Frontal cortex (tissue), 4 donors: ENCODE measurements at places on chromosomes 2 and 18. TPM values are rescaled to one million over a fixed set of nuclear protein-coding genes. Genes with fewer than 3 reads are reported as not detected.

Gene ABCG8
- 0.41 TPM for total RNA-seq

Gene CCNYL1
- 51.0 TPM for total RNA-seq

Gene CRYGD
- total RNA-seq, result 2.4 TPM

Gene ACOXL
- not detected for total RNA-seq

Gene ACMSD
- not detected for total RNA-seq

Gene COPS9
- total RNA-seq, result 95.0 TPM

Gene TRIM54
- total RNA-seq, result not detected

Gene CCDC74B
- total RNA-seq, result 5.7 TPM

Gene ZNF521
- total RNA-seq, result 17.1 TPM

Gene GBX2
- 0.41 TPM for total RNA-seq

Gene BIRC6
- total RNA-seq, result 257 TPM

Gene VIL1
- total RNA-seq, result not detected

Gene SLC11A1
- total RNA-seq, result 0.82 TPM

Gene ALPI
- not detected for total RNA-seq

Gene VAMP8
- total RNA-seq, result 0.82 TPM

Gene KDM3A
- 19.6 TPM for total RNA-seq

Gene AKAIN1
- total RNA-seq, result 4.5 TPM

Gene ARMC9
- 15.1 TPM for total RNA-seq

Gene GAREM1
- total RNA-seq, result 35.9 TPM

Gene LRP2
- 0.82 TPM for total RNA-seq

Gene B3GNT7
- total RNA-seq, result 0.82 TPM

Gene CACNB4
- 42.4 TPM for total RNA-seq

Gene UCN
- 1.2 TPM for total RNA-seq

Gene CDH2
- 215 TPM for total RNA-seq

Gene DDX1
- total RNA-seq, result 114 TPM

Gene ROCK2
- total RNA-seq, result 50.5 TPM

Gene PLA2R1
- total RNA-seq, result 1.6 TPM

Gene KLHL29
- 14.3 TPM for total RNA-seq

Gene ITGA4
- total RNA-seq, result 6.9 TPM

Gene IL36RN
- total RNA-seq, result not detected

Gene DHRS9
- total RNA-seq, result 0.82 TPM

Gene GALNT13
- total RNA-seq, result 18.8 TPM

Gene C1QL2
- total RNA-seq, result 0.41 TPM

Gene DSEL
- 51.4 TPM for total RNA-seq

Gene CYP26B1
- total RNA-seq, result 0.82 TPM

Gene KHK
- total RNA-seq, result 4.9 TPM

Gene NT5C1B
- not detected for total RNA-seq

Gene KCNG2
- total RNA-seq, result under 0.01 TPM

Gene KCNS3
- 1.6 TPM for total RNA-seq

Gene DSC2
- total RNA-seq, result 5.3 TPM

Gene NCK2
- total RNA-seq, result 84.8 TPM

Gene PDE1A
- total RNA-seq, result 51.0 TPM

Gene WNT6
- total RNA-seq, result not detected

Gene CRYBA2
- not detected for total RNA-seq

Gene GREB1
- total RNA-seq, result 3.7 TPM

Gene ST8SIA3
- 18.8 TPM for total RNA-seq

Gene CASP10
- 2.4 TPM for total RNA-seq

Gene CRYGC
- not detected for total RNA-seq

Gene MRPL33
- total RNA-seq, result 56.7 TPM

Gene CRIM1
- 97.8 TPM for total RNA-seq
